IPS DF 6.9 (cell line): ENCODE measurements at places on chromosomes 4 and X.

- DNase-seq: no peak
- H3K36me3 ChIP-seq: no peaks in the 10 kb centered on the region
- no peaks in the 10 kb centered on the region for H3K27me3 ChIP-seq
- no peak overlapping the region for H3K27ac ChIP-seq
- no peak overlapping the region for H3K4me3 ChIP-seq
These were observed 369.4 kb upstream of the CNKSR2 start for GRCh38 chrX:21004835-21005234.

GRCh38 chrX:39772057-39772832 is 325.5 kb downstream of the BCOR start:
- H3K4me3 ChIP-seq: no peak overlapping the region
- H3K4me1 ChIP-seq: peaks cover 4% of the 10 kb centered on the region
- H3K27me3 ChIP-seq: no peaks in the 10 kb centered on the region

- no peak for DNase-seq
- H3K27ac ChIP-seq: no peak overlapping the region
- no peaks in the 10 kb centered on the region for H3K4me1 ChIP-seq
- H3K4me3 ChIP-seq: no peak overlapping the region
- no peaks in the 10 kb centered on the region for H3K27me3 ChIP-seq
- no peaks in the 10 kb centered on the region for H3K36me3 ChIP-seq
These were observed 179.6 kb upstream of the MXRA5 start for GRCh38 chrX:3526071-3526470.

- H3K27ac ChIP-seq: no peak overlapping the region
- no peaks in the 10 kb centered on the region for H3K27me3 ChIP-seq
- no peak for DNase-seq
- no peaks in the 10 kb centered on the region for H3K4me1 ChIP-seq
- no peaks in the 10 kb centered on the region for H3K36me3 ChIP-seq
These were observed 4.4 kb downstream of the LSM6 start for GRCh38 chr4:146179784-146180370.

GRCh38 chr4:1684506-1685234 is 557 bp upstream of the FAM53A start:
- peaks cover 8% of the 10 kb centered on the region; the same call in 1 of the 2 replicates for H3K27me3 ChIP-seq
- H3K27ac ChIP-seq: no peak overlapping the region
- no peaks in the 10 kb centered on the region for H3K36me3 ChIP-seq
- peaks cover 7% of the 10 kb centered on the region for H3K4me1 ChIP-seq
- DNase-seq: no peak

DNA sequence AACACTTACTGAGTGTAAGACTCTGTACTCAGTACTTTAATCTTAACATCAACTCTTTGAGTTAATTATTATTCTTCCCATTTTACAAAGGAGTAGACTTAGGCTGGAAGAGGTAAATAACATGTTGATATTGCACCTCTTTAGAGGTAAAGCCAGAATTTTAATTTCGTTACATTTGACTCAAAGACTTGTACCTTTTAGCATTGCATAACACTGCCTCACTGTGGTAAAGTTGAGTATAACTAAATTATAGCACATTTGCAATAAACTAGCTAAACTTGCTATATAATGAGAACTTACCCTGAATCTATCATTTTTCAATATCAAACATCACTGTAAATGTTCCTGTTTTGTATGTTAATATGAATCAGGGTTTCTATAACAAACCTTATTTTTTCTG is 218.5 kb downstream of the PRR32 start:
- H3K27me3 ChIP-seq: no peaks in the 10 kb centered on the region
- H3K4me1 ChIP-seq: no peaks in the 10 kb centered on the region
- no peak overlapping the region for H3K27ac ChIP-seq
- H3K4me3 ChIP-seq: no peak overlapping the region
- no peaks in the 10 kb centered on the region for H3K36me3 ChIP-seq
